ENCODE measurements at places on chromosomes 3 and 15.

DNA sequence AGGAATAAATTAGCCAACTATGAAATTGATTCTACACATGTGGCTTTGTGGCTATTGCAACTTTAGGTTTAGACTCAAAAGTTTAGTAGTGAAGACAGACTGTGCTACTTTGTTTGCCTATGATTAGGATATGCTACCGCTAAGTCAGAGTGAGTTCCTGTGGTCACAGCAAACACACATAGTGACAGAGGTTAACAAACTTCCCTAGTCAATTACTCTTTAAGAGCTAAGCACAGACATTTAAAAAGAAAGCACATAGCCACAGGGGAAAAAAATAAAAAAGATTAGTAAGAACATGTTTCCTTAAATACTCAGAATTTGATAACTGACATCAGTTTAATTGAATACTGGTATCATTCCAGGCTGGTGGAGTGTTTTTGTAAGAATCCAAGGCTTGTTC lies 207.1 kb downstream of the GBE1 start:
- no peak for DNase-seq

- no peak for DNase-seq
Measured at GRCh38 chr3:47791193-47791855, 9.6 kb upstream of the SMARCC1 start.

GRCh38 chr3:54347060-54347459 lies 224.7 kb downstream of the CACNA2D3 start:
- DNase-seq, result no peak

GRCh38 chr3:69710153-69710977 lies 28.9 kb upstream of the MITF start:
- no peak for DNase-seq
